T-cell (primary cell): ENCODE measurements at places on chromosomes 2 and 18. TPM values are rescaled to one million over a fixed set of nuclear protein-coding genes. Genes with fewer than 3 reads are reported as not detected.

EML6 gene
- 1.8 TPM for total RNA-seq

PLCD4 gene
- 0.90 TPM for total RNA-seq

SPC25 gene
- total RNA-seq, result not detected

C1QL2 gene
- total RNA-seq, result not detected

PPP1R7 gene
- total RNA-seq, result 61.2 TPM

TCF23 gene
- not detected for total RNA-seq

ZNF513 gene
- 21.8 TPM for total RNA-seq

SCG2 gene
- total RNA-seq, result not detected

LMAN2L gene
- total RNA-seq, result 8.6 TPM

ANKRD30B gene
- total RNA-seq, result not detected

MARCO gene
- not detected for total RNA-seq

RAMP1 gene
- total RNA-seq, result 1.1 TPM

PTPN4 gene
- total RNA-seq, result 105 TPM

SFT2D3 gene
- total RNA-seq, result 6.1 TPM

SLC9A4 gene
- total RNA-seq, result not detected

ST6GAL2 gene
- total RNA-seq, result not detected

ST8SIA3 gene
- total RNA-seq, result not detected

DSG2 gene
- 0.07 TPM for total RNA-seq

RAB6C gene
- not detected for total RNA-seq

AMER3 gene
- total RNA-seq, result not detected

SPDYA gene
- 13.3 TPM for total RNA-seq

COL4A3 gene
- total RNA-seq, result 0.58 TPM

BCL2 gene
- 123 TPM for total RNA-seq

ZNF804A gene
- 0.06 TPM for total RNA-seq

REG1B gene
- 4.9 TPM for total RNA-seq

NBAS gene
- 32.0 TPM for total RNA-seq

GBX2 gene
- not detected for total RNA-seq

CLEC4F gene
- not detected for total RNA-seq

CHRND gene
- total RNA-seq, result not detected

SIX3 gene
- not detected for total RNA-seq

ECEL1 gene
- not detected for total RNA-seq

APOB gene
- total RNA-seq, result 1.2 TPM

HOXD9 gene
- not detected for total RNA-seq

STARD6 gene
- total RNA-seq, result not detected

LBX2 gene
- total RNA-seq, result 0.72 TPM

DRC1 gene
- total RNA-seq, result not detected

UGT1A8 gene
- total RNA-seq, result not detected

CDKL4 gene
- 0.66 TPM for total RNA-seq

KCNK3 gene
- 0.35 TPM for total RNA-seq

ORC2 gene
- total RNA-seq, result 29.9 TPM

SLC4A3 gene
- 0.37 TPM for total RNA-seq

UGT1A5 gene
- not detected for total RNA-seq

TMEM200C gene
- not detected for total RNA-seq

CYP26B1 gene
- not detected for total RNA-seq

EFR3B gene
- 0.09 TPM for total RNA-seq

HSPD1 gene
- 130 TPM for total RNA-seq
